Non-pigmented ciliary epithelial cell (primary cell): ENCODE measurements at places on chromosomes 6 and 20.

GRCh38 chr6:72657407-72658197, 35.7 kb downstream of the KCNQ5 start:
- no peak for DNase-seq

GRCh38 chr6:105596284-105596755, 193.4 kb upstream of the PREP start:
- peak; percentile 90 for DNase-seq

GRCh38 chr6:45643126-45643525, 265.4 kb upstream of the SUPT3H start:
- DNase-seq: no peak

DNA sequence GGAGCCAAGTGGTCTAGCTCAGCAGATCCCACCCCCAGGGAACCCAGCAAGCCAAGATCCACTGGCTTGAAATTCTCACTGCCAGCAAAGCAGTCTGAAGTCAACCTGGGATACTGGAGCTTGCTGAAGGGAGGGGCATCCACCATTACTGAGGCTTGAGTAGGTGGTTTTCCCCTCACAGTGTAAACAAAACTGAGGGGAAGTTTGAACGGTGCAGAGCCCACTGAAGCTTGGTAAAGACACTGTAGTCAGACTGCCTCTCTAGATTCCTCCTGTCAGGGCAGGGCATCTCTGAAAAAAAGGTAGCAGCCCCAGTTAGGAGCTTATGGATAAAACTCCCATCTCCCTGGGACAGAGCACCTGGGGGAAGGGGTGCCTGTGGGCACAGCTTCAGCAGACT, 819.5 kb upstream of the EPHA7 start:
- no peak for DNase-seq

- DNase-seq: no peak
Measured at GRCh38 chr6:138231381-138231886, 13.1 kb upstream of the PBOV1 start.
